ENCODE measurements at places on chromosomes 3 and 15.

GRCh38 chr15:78923015-78923414 lies 21.8 kb downstream of the CTSH start:
- no peak for DNase-seq

DNA sequence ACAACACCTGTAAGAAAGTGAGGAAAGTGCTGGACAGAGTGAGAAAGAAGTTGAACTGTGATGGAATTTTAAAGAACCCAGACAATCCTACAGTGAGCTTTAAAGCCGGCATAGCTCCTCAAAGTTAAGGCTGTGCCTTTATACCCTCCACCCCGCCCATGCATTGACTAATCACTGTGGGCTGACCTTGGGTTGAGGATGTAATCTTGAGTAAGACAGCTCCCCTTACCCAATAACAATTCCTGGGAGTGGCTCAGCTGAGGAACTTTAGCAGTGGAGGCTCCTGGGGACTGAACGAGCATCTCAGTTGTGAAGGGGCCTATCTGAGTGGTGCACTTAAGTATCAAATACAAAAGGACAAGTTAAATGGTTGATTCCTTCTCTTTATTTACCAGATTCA lies 35.7 kb upstream of the ZNF770 start:
- DNase-seq: peak; percentile 16

GRCh38 chr3:16801223-16801622 lies 83.5 kb upstream of the PLCL2 start:
- DNase-seq: peak; percentile 21

DNA sequence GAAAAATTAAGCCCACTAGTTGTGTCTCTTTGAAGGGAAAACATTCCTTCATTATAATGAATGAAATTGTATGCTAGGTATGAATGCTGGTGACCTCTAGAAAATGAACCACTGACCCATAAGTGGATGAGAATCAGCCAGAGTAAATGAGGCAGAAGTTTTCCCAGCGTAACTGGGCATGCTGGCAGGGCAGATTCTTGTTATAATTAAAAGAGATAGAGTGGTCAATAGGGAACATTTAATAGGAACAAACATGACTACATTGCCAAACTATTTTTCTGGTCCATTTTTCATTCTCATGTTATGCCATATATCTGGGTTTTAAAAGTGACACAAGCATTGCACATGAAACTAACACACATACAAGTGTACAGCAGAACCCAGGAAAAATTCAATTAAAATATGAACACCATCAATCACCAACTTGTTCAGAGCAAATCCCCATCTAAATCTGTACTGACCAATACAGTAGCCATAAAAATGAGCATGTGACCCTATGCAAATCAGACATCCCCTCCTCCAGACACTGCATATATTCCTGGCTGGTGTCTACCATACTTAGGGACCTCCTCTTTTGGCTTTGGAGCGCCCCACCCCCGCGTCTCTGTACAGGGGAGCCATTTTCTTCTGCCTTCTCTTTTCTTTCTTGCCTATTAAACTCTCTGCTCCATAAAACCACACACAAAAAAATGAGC lies 4.0 kb downstream of the CLRN1 start:
- no peak for DNase-seq

GRCh38 chr3:171753025-171753472 lies 57.2 kb downstream of the PLD1 start:
- peak; percentile 61 for DNase-seq

Measured in adipocyte (in vitro differentiated cells).